ENCODE measurements at places on chromosomes 3 and 15. TPM values are rescaled to one million over a fixed set of nuclear protein-coding genes. Genes with fewer than 3 reads are reported as not detected.

DNA sequence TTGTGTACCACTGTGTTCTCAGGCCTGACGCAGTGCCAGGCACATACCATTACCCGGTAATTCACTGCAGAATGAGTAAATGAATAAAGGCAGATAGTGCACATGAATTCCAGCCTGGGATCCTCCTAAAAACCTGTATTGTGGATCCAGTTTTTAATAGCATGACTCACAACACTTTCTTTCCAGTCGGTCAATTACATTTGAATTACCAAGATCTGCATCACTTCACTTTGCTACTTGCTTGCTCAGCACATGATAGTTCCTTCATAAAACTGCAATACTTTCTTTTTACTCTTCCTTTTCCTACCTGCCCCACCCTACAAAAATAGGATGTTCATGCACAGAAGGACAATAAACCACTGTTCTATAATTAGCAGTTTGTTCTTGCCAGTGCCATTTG is 553.8 kb downstream of the MAGI1 start:
- no peak overlapping the region for H3K27ac ChIP-seq
- peaks cover 53% of the 10 kb centered on the region for H3K4me1 ChIP-seq
- no peaks in the 10 kb centered on the region for H3K27me3 ChIP-seq
- H3K36me3 ChIP-seq, result no peaks in the 10 kb centered on the region
- H3K4me3 ChIP-seq, result no peak overlapping the region
- DNase-seq, result no peak

DNA sequence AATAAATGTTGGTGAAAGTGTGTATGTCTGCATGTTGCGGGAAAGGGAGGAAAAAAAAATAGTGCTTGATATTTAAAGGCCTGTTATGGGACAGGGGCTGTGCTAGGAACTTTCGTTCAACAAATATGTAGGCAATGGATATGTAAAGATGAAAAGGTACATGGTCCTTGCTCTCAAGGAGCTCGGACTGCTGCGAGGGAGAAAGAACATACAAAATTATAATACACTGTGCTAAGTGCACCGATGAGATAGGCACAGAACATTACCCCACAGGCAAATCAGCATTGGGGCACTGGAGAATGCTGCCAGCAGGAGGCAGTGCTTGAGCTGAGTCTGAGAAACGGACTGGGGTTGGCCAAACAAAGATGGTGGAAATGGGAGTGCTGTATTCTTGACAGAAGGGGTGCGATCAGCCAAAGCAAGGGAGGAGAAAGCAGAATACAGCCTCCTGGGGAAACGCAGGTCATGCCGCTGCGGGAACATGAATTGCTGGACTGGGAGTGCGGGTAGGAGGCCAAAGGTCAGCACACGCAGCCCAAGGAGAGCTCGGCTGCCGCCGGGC is 649 bp downstream of the C15orf40 start:
- peak overlapping the region; percentile 96 for H3K4me3 ChIP-seq
- DNase-seq, result no peak
- peaks cover 20% of the 10 kb centered on the region for H3K4me1 ChIP-seq
- H3K27me3 ChIP-seq, result no peaks in the 10 kb centered on the region
- peaks cover 47% of the 10 kb centered on the region for H3K36me3 ChIP-seq

GRCh38 chr3:189502676-189503257 is 128.4 kb upstream of the TP63 start:
- no peak for DNase-seq
- no peak overlapping the region for H3K4me3 ChIP-seq
- H3K27me3 ChIP-seq, result no peaks in the 10 kb centered on the region
- H3K27ac ChIP-seq, result no peak overlapping the region

DNA sequence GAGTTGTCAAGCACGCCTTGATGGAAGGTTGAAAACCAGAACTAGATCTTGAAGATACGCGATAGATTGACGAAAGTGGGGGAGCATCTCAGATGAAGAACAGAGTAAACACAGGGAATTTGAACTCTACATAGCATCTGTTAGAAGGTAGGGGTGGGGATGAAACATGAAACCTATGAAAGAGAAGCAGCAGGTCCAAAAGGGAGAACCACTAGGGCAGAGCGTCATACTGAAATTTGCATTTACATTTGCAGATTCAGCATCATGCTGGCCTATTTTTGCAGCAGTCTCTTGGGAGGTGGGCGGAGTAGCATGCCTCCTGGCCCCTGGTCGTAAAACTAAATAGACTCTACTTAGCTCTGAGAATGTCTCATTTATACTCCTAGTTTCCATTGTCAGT is 46.1 kb upstream of the RASGRP1 start:
- no peak overlapping the region for H3K4me3 ChIP-seq
- no peaks in the 10 kb centered on the region for H3K4me1 ChIP-seq

- H3K4me3 ChIP-seq, result no peak overlapping the region
- H3K36me3 ChIP-seq, result peaks cover 87% of the 10 kb centered on the region
- no peak for DNase-seq
- H3K4me1 ChIP-seq, result peaks cover 9% of the 10 kb centered on the region
- no peak overlapping the region for H3K27ac ChIP-seq
- H3K27me3 ChIP-seq, result no peaks in the 10 kb centered on the region
These were observed 14.2 kb upstream of the SNX22 start for GRCh38 chr15:64137226-64137833.

GRCh38 chr3:171353423-171353822 is 106.8 kb downstream of the TNIK start:
- H3K4me1 ChIP-seq, result peaks cover 33% of the 10 kb centered on the region
- H3K27me3 ChIP-seq, result no peaks in the 10 kb centered on the region
- DNase-seq, result no peak
- H3K36me3 ChIP-seq, result no peaks in the 10 kb centered on the region

Gene ITIH3
- 2.3 TPM for total RNA-seq

Gene ETV5
- total RNA-seq, result 6.6 TPM

Gene PLSCR5
- total RNA-seq, result not detected
